ENCODE measurements at places on chromosomes 5 and 9.

DNA sequence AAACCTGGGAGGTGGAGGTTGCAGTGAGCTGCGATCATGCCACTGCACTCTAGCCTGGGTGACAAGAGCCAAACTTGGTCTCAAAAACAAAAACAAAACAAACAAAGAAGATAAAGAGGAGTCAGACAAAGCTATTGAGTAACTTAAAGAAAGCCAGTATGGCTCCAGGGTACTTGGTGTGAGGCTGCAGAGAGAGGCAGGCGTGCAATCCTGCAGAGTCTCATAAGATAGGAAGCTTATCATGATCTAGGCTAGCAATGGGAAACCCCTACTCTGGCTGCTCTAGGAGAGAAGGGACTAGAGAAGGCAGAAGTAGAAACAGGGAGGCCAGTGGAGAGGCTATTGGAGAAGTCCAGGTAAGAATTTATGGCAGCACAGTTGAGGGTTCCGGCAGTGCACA is 42.0 kb downstream of the ARRDC3 start:
- DNase-seq: no peak

DNA sequence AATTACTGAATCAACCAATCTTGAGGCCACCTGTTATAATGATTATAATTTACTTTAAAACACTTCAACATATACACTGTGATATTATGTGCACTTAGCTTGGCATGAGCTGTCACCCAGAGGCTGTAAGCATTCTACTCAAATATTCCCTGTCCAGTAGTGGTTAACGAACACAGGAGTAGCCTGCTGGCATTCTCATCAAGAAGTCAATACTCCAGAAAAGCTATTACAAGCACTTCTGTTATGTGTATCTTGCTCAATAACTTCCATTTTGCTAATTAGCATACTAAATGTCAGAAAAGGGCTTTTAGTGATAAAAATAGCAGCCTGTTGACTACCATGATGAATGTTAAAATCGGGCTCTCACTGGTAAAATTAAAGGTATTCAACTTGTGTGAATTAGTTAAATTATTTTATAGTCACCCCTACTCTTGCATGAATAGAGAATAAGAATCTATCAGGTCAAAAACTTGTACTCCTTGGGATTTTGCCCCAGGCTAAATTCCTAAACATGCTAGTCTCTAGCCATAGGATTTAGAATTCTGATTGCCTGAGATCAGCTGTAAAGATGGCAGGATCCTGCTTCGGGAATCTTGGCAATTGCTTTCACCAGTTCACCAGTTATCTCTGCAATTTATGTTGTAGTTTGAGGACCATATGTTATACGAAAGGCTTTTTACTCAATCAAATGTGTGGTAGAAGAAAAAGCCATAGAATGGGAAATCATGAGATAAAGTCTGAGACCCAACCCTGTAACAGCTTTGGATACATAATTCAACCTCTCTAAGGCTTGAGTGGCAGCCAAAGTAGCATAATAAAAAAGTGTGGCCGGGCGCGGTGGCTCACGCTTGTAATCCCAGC is 43.4 kb upstream of the PAM start:
- DNase-seq: peak; percentile 19

DNA sequence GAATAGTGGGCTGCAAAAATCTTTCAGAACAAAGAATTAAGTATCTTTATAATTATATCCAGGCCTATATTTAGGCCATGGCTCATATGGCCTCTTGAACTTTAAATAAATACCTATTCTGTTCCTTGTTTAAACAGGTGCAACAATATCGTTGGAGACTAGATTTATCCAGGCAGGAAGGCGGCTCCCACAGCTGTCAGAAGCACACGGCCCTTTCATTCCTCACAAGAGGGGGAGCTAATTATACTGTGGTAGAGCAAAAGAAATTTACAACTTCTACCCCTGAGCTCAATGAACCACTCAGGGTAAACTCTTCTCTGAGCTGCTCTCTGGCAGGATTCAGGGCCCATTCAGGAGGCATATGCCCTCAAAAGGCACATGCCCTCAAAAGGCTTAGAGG is 31.3 kb downstream of the TMEM174 start:
- no peak for DNase-seq

DNA sequence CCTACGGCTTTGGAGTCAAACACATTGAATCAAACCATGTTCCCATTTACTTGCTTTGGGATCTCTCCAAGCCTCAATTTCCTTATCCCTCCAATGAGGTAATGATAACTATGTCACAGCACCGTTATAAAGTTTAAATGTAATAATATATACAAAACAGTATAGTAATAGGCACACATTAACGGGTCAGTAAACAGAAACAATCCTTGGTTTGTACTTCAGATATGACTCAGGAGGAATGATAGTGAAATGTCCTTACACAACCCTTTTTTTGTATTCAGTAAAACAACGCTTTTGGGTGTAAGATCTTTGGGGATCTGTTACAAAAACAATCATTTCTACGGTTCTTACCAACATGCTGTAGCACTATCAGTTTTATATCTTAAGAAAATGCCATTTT is 178.5 kb upstream of the GNA14 start:
- no peak for DNase-seq

DNA sequence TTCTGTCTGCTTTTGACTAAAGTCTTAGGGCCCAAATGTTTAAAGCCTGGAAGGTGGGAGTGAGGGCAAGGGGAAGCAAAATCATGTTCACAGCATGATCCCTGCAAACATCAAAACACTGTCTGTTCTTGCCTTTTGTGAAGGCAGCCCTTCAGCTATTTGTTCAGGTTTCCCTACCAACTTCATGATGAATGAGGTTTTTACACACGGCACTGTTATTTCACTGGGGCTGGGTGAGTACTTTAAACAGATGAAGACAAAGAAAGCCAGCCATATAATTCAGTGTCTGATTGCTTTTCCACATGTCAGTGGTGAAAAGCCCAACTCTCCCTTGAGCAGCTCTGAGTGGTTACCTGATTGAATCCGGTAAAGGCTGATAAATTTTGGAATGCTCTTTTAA is 224.7 kb upstream of the GRAMD2B start:
- DNase-seq: no peak

DNA sequence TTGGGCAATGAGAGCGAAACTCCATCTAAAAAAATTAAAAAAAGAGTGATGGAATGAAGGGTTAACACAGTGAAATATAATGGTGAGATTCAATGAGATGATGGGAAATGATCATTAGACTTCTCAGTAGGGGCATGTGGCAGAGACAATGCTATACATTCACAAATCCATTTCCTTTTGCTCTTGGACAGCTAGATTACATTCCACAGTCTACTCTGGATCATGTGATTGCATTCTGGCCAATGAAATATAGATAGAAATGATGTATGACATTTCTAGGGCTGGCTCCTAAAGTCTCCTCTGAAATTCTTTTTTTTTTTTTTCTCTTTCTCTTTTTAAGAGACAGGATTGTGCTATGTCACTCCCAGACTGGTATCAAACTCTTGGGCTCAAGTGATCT is 3.8 kb upstream of the GALT start:
- no peak for DNase-seq

GRCh38 chr5:9545136-9545991 is 511 bp downstream of the SEMA5A start:
- no peak for DNase-seq

DNA sequence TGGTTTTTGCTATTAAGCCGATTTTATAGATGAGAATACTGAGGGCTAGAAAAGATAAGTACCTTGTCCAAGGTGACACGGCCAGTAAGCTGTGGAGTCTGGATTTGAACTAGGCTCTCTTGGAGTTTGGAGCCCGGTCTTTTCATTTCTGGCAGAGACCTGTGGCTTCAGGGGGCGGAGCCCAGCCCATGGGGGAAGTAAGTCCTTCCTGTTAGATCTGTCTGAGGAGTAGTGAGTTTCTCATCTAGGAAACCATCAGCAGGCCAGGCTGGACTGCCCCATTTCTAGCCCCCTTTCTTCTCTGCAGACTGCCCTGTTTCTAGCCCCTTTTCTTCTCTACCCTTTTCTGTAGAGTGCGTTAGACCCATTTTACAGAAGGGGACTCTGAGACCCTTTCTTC is 521 bp upstream of the PTGS1 start:
- DNase-seq: no peak

- DNase-seq: peak; percentile 83
These were observed 48.1 kb downstream of the THBS4 start for GRCh38 chr5:80083101-80083890.

DNA sequence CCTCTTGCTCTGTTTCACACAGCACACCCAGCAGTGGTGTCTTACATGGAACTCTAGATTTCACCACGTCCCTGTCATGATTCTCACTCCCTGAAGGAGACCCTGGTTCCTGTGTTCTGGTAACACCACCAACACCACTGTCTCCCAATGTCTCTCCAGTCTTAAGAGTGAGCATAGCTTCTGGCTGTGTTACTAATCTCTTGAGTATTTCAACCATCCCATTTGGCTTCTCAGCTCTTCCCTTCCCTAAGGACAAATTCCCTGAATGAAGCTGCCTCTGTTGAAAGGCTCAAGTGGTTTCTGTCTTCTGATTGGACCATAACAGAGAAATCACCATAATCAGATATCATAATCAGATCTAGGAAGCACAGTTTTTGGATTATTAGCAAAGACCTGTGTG is 311.8 kb downstream of the DNAH5 start:
- no peak for DNase-seq

GRCh38 chr9:68851657-68852056 is 146.6 kb downstream of the PIP5K1B start:
- no peak for DNase-seq

DNA sequence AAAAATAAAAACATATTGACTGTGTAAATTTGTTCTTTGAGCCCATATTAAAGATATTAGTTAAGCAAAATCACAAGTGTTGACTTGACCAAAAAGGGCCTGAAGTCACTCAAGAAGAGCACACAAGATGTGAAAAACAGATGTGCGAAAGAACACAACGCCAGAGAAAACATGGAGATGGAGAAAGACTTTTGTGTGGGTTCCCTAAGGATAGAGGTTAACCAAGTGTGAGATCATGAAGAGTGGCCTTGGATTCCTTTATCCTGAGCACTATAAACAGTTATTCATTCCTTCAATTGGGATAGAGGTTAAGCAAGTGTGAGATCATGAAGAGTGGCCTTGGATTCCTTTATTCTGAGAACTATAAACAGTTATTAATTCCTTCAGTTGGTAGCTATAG is 361.8 kb downstream of the CDH18 start:
- no peak for DNase-seq

GRCh38 chr5:90173299-90174030 is 236.1 kb downstream of the CETN3 start:
- no peak for DNase-seq

DNA sequence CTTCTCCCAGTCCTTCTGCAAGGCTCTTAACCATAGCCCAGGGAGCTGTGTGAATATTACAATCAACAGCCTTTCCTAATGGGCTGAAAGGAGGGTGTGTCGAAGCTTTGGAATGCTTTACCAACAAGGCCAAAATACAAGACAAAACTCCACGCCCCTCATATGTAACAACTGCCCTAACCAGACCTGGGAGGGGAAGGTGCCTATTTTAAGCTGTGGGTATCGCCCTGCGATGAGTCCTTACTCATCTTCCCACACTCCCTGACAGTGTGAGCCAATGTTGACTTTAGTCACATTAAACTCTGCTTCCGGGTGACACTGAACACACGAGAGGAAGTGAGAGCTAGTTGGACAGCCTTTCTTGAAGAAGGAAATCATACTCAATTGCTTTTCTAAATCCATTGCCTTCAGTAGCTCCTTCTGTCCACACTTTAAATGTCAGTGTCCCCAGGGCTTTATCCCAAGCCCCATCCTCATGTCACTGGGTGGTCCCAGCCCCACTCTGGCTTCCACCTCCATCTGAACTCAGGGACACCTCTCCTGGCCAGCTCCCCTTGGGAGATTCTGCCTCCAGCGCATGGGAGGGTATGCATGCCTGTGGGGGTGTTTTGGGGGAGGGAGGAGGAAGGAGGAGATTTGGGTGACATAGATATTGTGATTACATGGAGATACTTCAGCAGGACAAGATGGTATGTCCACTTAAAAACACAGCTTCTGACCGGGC is 6.5 kb upstream of the TBC1D9B start:
- DNase-seq: no peak

GRCh38 chr9:138103849-138104206 is 226.2 kb downstream of the CACNA1B start:
- DNase-seq: no peak

DNA sequence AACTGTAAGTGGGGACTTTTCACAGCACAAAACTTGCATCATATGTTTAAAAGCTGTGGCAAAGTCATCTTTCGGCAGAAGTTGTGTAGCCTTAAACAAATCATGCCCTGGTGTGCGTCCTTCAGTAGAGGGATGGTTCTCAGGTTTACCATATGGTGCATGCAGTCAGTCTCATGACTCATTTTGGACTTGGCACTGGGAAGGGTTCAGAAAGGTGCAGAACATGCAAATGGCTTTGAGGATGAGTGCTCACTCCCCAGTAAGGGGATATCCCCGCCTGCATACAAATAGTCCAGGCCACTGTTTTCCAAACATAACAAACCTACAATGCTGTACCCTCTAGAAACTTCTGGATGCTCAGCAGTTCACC is 260.3 kb downstream of the NDUFS4 start:
- DNase-seq: peak; percentile 81

GRCh38 chr5:164341056-164341619 is 835.7 kb downstream of the MAT2B start:
- no peak for DNase-seq

DNA sequence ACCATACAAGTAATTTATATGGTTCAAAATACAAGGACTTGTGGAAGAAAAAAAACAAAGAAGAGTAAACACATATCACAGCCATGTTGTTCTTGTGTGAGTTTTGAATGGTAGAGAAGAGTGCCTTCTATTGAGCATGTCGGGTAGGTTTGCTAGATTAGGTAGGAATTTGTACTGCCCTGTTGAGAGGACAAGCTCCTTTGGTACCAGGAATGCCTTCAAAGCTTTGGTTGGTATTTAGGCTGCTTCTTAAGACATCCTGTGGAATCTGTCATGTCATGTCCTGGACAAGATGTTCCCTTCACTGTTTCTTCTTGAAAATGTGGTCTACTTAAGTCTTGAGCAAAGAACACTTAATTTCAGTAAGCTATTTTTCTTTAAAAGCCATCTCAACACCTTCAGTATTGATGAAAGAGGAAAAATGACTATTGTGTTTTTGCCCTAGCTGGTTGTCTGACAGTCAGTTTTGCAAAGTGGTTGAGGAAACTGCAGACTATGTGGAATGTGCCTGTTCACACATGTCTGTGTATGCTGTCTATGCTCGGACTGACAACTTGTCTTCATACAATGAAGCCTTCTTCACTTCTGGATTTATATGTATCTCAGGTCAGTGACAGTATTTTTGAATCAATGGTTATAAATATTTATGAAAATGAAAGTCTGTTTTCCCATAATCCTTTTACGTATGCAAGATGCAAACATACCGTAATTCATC is 296.9 kb downstream of the ADGRV1 start:
- no peak for DNase-seq

- no peak for DNase-seq
These were observed 83.9 kb upstream of the CYLC2 start for GRCh38 chr9:102911185-102911584.

DNA sequence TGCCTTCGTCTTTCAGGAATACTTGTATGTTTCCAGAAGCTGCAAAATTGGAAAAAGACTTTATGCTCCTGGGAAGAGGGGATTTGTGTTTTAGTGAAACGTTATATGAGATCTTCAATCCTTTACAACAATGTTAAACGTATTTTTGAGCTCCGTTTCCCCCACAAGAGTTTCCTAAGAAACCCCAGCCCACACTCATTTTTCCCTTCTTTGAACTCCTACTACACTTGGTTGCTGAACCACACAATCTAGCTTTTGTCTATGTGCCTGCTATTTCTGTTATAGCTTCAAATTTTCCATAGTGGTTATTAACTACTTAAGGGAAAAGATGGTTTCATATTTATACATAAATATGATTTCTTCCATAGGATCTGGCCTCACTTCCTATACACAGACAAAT is 238.6 kb upstream of the ACTBL2 start:
- no peak for DNase-seq

GRCh38 chr9:16561121-16561520 is 309.3 kb downstream of the BNC2 start:
- no peak for DNase-seq

All from DMS 273 treated with DMSO at 0.1 percent for 48 hours (cell line).